Mucosa of gallbladder (tissue), 1 donor: ENCODE measurements at places on chromosomes 6 and 20.

DNA sequence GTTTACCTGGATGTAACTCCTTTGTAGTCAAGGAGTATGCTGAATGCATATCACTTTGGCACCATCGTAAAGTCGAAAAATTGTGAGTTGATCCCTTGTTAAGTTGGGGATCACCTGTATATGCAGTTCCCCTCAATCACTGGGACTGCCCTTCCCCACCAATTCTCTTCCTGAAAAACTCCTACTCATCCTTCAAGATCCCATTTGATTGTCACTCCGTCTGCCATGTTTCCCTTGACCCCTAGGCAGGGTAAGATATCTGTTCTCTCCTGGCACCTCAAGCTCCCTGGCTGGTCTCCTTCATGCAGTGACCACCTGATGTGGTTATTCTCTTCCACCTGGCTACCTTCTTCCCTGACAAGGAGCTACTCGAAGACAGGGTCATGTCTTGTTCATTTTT is 10.0 kb upstream of the NOL4L start:
- no peak for DNase-seq

DNA sequence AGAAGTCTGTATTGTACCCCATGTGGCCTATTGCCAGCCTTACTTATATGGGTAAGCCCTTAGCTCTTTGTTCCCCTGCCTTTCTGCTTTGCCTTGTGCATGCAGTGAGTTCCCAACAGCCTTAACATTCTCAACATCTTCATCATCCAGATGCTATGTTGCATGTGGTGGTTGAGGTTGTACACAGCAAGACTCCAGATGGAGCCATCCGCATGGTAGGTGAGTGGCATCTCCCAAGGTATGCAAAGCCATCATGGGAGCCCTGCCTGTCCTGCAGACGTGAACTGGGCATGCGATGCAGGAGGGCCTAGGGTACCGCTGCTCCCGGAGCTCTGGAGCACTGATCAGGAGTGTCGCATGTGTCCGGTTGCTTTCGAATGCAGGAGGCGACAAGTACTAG is 16.1 kb downstream of the CEP43 start:
- no peak for DNase-seq

- DNase-seq = no peak
Measured at GRCh38 chr6:14625173-14625895, 507.8 kb downstream of the CD83 start.

DNA sequence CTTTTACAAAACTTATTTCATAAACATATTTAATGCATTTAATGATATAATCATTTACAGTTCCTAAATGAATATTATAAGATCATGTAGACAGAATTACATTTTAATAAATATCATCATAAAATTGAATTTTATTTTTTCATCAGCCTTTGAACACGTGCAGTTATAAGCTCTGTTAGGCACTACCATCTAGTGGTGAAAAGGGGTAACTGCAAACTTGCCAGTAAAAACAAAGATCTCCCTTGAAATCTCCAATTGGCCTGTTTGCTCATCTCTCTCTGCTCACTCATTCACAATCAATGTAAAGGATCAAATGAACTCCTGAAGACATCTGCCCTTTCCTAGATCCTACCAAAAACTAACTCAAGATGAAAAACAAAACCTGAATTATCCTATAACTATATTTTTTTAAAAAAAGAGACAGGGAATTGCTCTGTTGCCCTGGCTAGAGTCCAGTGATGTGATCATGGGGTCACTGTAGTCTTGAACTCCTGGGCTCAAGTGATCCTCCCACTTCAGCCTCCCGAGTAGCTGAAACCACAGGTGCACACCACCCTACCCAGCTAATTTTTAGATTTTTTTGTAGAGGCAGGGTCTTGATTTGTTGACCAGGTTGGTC is 31.7 kb downstream of the SAMHD1 start:
- no peak for DNase-seq

DNA sequence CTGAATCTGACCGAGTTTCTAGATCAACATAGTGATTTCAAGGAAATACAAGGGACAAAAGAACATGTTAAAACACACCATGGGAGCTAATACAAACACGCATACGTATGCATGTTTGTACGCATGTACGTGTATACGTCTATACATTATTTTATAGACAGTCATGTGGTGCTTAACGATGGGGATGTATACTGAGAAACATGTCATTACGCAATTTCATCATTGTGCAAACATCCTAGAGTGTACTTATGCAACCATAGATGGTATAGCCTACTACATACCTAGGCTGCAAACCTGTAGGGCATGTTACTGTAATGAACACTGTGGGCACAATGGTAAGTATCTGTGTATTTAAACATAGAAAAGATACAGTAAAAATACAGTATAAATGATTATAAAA is 25.0 kb upstream of the NELFCD start:
- DNase-seq = no peak

- DNase-seq = no peak
Measured at GRCh38 chr6:8123236-8123635, 20.9 kb upstream of the EEF1E1 start.

DNA sequence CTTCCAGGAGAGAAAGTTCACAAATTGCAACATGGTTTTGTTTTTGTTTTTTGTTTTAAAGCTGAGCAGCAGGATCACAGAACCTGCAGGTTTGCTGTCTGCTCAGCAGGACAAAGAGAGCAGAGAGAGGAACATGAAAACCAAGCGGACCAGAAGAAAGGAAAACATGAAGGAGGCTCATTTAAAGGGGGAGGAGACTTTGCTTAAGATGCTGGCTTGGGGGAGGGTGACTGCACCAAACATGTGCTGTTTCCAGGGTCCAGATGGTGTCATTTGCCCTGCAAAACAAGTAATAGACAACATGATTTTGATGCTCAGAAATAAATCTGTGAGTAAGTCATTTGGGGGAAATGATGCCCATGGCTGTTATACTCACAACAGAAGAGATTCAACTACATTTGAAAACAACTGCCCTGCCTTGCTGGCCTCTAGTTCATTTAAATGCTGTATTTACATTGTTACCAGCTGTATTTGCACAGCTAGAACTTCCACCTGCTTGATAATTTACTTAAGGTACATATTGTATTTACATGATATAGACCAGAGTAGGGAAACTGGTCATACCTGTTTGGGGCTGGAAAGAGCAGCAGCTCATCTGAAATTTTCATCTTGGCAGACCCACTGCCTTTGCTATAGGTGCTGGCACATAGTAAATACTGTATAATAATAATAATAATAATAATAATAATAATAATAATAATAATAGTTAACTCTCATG is 32.2 kb upstream of the CHD6 start:
- peak; percentile 44 for DNase-seq

DNA sequence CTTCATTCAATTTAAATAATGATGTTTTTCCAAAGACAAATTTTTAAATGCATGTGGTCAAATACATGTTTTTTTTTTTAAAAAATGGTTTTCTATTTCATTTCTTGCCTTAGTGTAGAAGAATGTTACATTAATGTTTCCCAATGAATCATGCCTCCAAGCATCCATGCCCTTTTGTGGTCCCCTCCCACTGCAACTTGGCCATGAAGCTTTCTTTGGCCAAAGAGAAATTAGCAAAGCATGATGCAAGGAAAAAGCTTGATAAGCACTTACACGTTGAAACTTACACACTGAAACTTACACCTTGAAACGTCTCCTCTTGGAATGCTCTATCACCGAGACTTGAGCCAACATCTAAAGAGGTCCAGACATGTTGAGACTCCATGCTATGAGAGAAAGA is 93.0 kb upstream of the ELOVL5 start:
- no peak for DNase-seq

- DNase-seq = no peak
Measured at GRCh38 chr6:118683881-118684872, 32.8 kb upstream of the CEP85L start.

DNA sequence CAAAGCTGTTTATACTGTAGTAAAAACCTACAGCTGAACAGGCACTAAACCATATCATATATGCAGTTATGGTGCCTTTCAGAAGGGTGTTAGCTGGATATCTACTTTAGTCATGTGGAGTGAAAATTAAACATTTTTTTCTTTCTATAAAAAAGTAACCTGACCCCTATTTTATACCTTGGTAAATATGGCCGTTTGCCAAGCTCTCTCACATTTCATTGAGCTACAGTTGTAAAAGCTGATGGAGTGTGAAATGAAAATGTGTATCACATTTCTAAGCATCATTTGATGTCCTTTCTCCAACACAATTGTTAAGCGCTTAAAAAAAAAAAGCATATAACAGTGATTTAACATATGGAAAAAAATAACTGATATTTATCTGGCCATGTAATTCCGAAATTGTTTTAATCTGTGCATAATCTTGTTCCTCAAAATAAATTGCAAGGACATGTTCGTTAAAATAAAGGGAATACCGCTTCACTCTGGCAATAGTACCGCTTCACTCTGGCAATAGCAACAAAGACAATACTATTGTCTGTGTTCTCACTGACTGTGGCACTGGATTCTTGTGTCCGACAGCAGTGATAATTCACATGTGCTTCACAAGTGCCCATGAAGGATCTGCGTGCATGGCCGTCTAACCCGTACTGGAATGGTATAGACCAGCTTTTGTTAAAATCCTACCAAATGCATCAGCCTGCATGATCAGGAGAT is 391.8 kb upstream of the SOX4 start:
- DNase-seq = no peak

DNA sequence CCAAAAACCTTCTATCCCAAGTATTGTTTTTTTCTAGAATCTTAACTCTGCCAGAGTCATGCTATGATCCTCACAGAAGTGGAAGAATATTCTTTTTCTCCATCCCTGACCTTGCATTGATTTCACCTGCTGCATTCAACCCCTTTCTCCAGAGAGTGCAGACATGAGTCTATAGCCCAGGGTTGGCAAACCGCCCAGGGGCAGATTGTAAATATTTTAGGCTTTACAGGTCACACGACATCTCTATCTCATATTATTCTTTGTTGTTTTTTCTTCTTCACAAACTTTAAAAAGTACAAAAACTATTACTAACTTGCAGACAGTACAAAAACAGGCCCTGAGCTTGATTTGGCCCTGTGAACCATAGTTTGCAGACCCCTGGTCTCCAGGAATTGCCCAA is 112.1 kb upstream of the ASF1A start:
- DNase-seq = no peak

DNA sequence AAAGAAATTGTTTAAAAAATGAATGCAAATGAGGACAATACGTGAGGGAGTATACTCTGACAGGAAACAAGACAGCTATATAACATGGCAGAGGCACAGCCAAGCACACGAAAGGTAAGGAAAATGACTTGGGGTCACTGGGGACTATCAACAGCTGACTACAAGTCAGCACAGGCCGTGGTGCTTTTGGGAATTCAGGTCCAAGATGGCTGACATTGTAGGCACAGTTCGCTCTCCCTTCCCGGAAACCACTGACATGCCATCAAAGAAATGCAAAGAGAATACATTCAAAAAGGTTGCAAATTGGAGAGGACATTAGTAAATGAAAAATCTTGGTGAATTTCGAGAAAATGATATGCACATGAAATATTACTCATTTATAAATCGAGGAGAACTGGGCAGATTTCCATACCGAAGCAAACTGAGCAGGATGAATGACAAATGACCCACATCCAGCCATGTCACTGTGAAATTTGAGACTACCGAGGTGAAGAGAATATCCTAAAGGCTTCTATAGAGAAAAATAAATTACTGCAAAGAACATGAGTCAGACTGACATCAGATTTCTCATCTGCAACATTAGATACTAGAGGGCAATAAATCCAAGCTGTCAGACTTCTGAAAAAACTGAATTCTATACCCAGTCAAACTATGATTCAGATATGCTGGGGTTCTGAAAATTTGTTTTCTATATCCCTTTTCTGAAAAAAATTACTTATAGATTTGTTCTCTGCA is 391.1 kb downstream of the BTBD9 start:
- DNase-seq = no peak

GRCh38 chr6:151722342-151722741 is 85.1 kb upstream of the ESR1 start:
- DNase-seq = no peak

DNA sequence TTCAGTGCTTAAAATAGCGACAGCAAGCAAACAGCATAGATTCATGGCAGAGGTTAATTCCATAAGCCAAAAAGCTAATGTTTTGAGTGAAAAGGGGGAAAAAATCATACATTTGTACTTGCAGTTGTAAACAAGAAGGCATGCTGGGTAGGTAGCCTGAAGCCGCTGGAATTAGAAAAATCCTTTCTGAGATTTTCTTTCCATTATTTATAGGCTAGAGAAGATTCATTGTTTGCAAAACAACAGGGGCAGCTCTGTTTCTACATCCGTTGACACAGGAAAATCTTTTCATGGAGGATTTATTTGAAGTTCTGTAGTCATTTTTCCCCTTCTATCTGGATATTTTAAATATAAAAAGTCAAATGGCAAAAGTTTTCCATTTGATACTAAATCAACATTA is 843.9 kb downstream of the QKI start:
- no peak for DNase-seq

- DNase-seq = no peak
Measured at GRCh38 chr6:70133246-70133645, 169.6 kb downstream of the COL9A1 start.

DNA sequence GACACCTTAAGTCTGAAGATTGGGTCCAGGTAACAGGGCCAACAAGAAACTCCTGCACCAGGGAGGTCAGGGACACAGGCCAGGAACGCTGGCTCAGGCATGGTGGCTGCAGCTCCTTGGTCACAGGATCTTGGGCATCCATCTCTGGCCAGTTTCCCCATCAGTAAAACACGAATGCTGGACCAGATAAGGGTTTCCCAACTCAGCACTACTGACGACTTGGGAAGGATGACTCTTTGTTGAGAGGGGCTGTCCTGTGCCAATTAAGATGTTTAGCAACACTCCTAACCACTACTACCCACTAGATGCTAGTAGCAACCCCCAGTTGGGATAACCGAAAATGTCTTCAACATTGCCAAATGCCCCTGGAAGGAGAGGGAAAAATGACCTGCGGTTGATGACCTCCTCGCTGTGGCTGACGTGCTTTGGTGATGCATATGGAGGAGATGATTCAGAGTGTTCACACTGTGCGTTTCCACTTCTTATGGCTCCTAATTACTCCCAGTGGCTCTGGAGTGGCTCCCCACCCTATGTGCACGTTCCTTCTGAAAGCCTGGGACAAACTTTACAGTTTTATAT is 261.9 kb downstream of the CDH26 start:
- no peak for DNase-seq

- DNase-seq = no peak
Measured at GRCh38 chr6:151069641-151070040, 170.1 kb upstream of the AKAP12 start.

GRCh38 chr20:17663486-17663885 is 18.6 kb downstream of the RRBP1 start:
- no peak for DNase-seq
